Adrenal gland (tissue), 19 donors: ENCODE measurements at places on chromosomes 3 and 15. TPM values are rescaled to one million over a fixed set of nuclear protein-coding genes. Genes with fewer than 3 reads are reported as not detected.

IGSF11 gene
- 4.3 TPM for polyA plus RNA-seq

CHRD gene
- polyA plus RNA-seq, result 1.9 TPM

FOXB1 gene
- not detected for polyA plus RNA-seq

ANKRD63 gene
- not detected for polyA plus RNA-seq

ACTC1 gene
- polyA plus RNA-seq, result 7.3 TPM

SV2B gene
- 3.3 TPM for polyA plus RNA-seq

KCNMB3 gene
- 2.7 TPM for polyA plus RNA-seq

RASGRP1 gene
- polyA plus RNA-seq, result 0.13 TPM

C3orf49 gene
- polyA plus RNA-seq, result not detected

GCSAM gene
- polyA plus RNA-seq, result 0.07 TPM
